Foreskin fibroblast (primary cell): ENCODE measurements at places on chromosomes 4 and X.

DNA sequence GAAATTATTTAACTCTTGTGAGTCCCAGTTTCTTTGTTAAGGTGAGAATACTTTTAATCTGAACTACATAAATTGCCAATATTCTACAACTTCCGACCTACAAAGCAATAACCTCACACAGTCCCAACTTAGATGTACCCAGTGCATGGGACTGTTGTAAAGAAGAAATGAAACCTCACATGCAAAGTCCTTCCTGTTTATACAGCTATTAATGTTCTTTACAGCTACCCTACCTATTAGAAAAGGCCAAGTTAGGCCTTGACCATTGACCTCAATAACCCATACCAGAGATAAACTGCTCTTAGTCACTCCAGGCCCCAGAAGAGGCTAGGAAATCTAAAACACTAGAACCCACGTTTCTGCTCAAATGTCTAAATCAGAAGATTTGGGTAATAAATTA is 920.1 kb upstream of the TENM3 start:
- DNase-seq, result no peak

DNA sequence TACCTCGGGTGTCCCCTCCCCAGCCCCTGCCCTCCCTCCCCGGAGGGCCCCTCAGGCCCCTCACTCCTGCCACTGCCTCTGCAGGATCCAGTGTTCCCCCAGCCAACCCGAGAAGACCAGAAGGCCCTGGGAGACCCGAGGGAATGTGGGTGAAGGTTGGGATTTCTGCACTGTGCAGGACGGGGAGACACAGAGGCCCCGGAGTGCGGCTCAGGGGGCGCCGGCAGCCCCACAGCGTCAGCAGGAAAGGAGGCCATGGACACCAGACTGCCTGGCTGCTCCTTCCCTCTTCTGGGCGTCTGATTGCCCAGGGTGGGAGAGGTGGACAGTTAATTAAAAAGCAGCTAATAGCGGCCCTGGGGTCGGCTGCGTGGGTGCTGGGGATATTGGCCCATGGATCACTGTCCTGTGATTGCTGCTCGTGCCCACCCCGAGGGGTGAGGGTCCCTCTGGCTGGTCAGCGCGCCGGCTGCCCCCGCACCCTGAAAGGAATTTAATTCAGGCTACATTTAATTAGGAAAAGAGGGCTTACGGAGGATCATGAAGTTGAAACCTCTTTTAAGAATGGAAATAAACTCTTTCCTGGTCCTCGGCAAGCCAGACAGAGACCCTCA is 57.8 kb upstream of the NKX1-1 start:
- DNase-seq, result no peak

DNA sequence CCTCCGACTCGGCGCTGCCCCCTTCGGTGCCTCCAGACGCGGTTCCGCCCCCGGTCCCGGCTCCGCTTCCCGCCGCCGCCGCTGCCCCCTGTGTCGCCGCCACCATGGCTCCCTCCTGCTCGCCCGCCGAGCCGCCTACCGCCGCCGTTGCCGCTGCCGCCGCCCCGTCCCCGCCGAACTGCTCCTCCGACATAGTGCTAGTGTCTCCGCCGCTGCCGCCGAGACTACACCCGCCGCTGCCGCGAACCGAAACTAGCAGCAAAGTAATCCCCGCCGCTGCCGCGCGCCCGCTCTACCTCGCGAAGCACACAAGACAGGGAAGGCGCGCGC is 340 bp downstream of the HNRNPD start:
- DNase-seq, result no peak

- no peak for DNase-seq
Observed at GRCh38 chr4:168453146-168453545, 27.1 kb downstream of the DDX60L start.

DNA sequence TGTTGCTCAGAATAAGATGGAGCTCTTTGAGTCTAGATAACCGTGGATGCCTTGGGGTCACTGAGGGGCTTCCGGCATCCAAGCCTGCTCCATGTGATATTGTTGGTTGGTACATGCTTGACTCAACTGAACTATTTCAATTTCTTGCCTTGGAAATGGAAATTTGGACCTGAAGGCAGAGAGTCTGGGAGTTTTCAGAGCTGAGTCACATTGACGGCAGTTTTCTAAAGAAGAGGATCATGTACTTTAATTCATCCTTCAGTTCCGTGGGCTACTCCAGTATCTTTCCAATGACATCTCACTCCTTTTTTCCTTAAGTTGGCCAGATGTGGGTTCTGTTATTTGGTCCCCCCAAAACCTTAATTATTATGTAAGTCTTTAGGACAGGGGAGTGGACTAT is 100.5 kb downstream of the MFAP3L start:
- DNase-seq, result no peak

GRCh38 chr4:86098691-86099090 is 261.2 kb downstream of the MAPK10 start:
- DNase-seq, result no peak

GRCh38 chrX:106484233-106484632 is 127.5 kb upstream of the RADX start:
- no peak for DNase-seq
